Tibial nerve (tissue), 4 donors: ENCODE measurements at places on chromosomes 7 and 10. TPM values are rescaled to one million over a fixed set of nuclear protein-coding genes. Genes with fewer than 3 reads are reported as not detected.

DNA sequence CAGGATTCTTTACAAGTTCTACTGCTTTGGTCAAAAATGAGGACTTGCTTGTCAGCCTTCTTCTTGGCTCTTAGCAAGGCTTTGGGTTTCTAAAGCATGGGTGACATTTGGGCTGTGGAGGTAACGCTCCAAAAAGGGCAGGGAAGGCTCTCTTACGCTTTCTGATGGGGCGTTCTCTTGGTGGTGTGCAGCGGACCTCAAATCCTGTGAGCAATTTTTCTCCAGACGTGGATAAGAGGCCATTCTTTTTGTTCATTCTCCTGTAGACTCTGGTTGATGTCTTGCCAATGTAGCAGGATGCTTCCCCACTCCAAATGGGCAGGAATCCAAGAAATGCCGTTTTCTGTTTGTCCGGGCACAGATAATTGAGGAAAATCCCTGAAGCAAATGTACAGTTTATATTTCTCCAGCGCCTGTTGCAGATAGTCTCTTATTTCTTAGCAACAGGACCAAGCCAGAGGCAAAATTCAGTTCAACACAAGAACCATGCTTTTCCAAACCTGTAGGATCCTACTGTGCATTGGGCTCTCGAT, 138.4 kb upstream of the NFE2L3 start:
- no peak for DNase-seq

ADO gene
- 36.9 TPM for total RNA-seq

DNA sequence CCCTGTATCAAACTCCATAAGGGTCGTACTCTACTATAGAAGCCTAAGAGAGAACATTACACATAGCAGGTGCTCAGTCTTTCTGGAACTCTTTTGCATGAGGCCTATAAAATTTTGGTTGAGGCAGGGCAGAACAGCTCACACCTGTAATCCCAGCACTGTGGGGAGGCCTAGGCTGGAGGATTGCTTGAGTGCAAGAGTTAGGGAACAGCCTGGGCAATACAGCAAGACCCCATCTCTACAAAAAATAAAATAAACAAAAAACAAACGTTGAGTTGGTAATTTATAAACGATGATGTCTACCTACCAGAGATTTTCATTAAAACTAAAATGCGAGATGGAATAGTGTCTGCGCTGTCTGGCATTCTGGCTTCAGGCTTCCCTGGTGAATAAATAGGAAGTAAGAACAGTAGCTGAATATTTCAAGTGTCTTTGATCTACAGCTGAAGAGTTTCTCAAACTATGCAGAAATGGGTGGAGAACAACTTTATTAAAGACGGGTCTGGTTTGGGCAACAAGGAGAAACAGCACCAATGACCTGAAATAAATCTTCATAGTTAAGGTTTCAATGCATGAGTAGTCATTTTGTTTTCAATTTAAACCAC, 774 bp downstream of the PON2 start:
- DNase-seq: no peak

GRCh38 chr10:80144067-80144695, 11.7 kb downstream of the PLAC9 start:
- no peak for DNase-seq

DNA sequence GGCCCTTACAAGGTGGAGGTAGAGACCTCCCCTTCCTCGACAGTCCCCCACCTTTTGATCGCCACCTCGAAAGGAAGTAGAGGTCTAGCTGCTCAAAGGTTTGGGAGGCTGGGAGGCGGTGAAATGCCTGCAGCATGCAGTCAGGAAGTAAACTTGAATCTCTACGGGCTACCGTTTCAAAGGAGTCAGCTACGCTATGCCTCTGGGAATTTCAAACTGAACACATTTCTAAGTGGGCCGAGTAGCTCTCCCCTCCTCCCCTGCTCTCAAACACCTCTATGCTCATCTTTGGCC, 68.0 kb downstream of the CXCL12 start:
- DNase-seq: no peak

DNA sequence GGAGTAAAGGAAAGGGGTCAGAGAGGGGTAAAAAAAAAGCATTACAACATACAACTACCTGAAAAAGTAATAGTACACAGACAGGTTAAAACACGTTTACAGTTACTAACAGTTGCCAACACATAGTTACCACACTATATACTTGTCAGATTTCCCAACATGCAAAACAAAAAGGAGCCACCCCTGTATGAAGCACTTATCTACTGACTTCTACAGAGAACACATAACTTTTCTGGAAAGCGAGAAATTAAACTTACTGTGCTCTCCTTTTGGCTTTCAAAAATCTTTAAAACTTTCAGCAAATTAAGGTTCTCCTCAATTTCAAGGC, 2.1 kb downstream of the ABI1 start:
- DNase-seq: no peak

DNA sequence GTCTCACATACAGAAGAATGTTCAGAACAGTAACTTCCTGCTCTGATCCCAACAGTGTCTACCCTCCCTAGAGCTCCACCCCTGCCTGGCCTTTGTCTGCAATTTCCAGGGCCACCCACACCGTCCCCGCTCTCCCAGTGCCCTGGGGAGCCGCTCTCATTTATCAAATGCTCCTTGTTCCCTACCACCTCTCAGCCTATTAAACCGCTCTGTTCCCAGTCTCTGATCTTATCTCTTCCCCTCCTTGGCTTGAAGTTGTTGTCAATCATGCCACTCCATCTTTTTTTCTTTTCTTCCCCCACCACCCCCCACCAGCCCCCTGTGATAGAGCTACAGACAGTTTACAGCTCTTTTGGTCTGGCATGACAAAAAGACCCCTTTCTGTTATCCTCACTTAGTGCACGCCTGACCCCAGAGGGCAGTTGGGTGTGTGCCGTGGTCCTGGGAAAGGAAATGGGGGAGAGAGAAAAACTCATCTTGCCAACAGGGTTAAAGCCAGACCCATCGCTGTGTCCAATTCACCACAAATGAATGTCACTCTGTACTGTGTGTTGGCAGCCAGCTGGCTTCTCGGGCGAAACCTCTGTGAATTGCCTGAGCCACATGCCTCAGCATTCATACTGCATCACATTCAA, 28.8 kb upstream of the HECTD2 start:
- no peak for DNase-seq

DNA sequence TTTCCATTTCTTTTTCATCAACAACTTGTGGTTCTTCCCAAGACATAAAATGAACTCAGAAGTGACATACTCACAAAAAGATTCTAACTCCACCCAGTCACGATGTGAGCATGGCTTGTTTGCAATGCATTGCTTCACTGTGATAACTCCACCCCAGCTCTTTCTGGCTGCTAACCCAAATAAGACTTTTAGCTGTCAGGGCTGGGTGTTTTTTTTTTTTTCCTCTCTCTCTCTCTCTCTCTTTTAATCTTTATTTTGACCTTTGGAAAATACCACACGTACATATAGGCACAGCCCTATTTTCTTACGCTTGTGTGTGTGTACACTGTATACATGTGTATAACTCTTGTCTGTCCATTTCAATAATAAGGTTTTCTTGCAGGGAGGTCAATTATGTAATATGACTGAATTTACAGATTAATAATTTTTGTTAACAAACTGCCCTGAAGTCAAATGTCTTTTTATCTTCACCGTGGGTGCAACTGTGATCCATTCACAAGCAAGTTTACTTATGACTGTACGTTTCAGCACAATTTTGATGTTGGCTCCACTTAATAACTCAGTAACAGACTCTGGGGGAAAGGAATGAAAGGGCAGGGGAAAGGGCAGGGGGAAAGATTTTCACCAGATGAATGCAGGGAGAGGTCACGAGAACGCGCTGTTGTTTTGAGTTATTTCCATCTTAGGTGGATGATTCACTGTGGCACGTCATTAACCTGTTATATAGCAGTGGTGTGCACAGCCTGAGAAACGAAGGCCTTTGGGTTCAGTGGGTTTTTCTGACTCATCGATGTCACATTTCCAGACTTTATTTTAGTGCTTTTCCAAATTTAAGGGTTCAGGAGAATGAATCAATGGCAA, 49.1 kb downstream of the APBB1IP start:
- peak; percentile 51 for DNase-seq

CLRN3 gene
- total RNA-seq: not detected

DNA sequence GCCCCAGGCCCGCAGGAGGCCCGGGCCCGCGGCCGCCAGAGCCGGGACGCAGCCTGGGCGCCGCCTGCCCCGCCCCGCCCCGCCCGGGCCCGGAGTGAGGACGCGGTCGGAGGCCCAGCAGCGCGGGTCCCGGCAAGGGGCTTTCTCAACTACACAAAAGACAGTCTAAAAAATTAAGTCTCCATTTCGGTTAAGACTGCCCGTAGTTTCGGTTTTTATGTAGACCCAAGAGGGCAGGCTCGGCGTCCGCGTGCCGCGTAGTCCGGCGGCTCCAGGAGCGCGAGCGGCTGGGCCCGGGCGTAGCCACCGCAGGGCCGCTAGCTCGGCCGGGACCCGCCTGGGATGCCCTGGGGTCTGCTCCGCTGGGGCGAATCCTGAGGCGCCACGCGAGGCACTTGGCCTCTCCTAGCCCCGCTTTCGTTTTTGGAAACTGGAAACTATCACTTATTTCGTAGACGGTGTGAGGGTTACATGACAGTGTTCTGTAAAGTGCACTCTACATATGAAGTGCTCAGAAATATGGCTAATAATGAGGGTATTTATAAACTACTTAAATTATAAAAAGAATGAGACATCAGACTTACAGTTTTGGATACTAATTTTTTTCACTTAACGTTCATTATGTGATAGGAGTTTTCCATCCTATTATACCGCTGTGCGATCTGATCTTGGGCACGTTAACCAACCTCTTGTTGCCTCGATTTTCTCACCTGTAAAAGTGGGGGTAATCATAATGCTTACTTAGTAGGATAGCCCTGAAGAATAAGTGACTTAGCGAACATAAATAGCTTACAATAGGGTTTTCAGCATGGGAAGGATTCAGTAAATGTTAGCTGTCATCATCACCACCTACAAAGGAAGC, 573 bp downstream of the BLVRA start:
- no peak for DNase-seq
